ENCODE measurements at places on chromosomes 16 and 17. TPM values are rescaled to one million over a fixed set of nuclear protein-coding genes. Genes with fewer than 3 reads are reported as not detected.
A peak's percentile ranks its signal among the peaks of the same experiment; 100 is the strongest.

- DNase-seq, result no peak
Measured at GRCh38 chr17:39903158-39903884, 15.1 kb downstream of the GSDMB start.

GRCh38 chr17:3815925-3816324 is 14.9 kb upstream of the ITGAE start:
- no peak for DNase-seq

DNA sequence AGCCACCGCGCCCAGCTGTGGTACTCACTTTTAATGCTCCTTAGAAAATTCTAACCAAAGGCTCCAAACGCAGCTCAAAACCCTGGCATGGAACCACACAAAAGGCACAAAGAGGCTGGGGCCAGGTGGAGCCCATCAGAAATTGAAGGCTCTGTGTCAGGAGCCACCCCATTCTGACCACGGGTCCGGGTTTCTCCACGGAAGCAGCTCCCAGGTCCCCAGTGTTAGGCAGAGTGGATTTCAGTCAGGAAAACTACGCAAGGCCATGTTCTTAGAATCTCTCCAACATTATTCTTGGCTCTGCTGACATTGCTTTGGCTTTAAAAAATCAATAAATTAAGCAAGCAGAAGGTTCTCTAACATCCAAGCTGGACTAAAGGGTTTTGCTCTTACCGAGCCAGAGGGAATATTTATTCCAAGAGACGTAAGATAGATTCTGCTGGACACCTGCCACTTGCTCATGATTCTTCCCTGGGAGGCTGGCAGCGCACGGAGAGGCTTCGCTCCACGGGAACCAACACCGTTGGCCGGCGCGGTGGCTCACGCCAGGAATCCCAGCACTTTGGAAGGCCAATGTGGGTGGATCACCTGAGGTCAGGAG is 93.5 kb downstream of the NXN start:
- DNase-seq, result peak; percentile 89

DNA sequence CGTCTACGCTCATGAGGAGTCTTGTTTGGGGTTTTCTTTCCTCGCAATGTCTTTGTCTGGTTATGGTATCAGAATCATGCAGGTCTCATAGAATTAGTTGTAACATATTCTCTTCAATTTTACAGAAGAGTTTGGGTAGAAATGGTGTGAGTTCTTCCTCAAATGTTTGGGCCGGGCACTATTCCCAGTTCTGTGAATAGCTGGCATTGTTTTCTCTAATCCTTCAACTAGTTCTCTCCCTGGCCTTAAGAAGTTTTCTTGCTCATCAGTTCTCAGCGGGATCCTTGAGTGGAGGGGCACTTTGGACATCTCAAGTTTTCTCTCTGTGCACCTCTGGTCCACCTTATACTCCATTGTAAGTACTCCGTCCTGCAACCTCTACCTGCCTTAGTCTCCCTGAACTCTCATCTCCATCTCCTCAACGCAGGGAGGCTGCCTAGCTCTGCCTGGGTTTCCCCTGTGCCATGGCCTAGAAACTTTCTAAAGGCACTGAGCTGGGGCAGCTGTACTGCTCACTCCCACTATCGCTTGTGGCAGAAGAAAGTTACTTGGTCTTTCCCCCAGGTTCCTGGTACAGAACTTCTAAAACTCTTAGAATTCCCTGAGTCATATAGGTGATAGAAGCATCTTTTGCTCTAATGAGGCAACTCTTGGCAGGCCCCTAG is 16.9 kb downstream of the NSMCE1 start:
- peak; percentile 35 for DNase-seq

GRCh38 chr17:48551214-48551555 is 6.3 kb upstream of the HOXB2 start:
- no peak for DNase-seq

GRCh38 chr17:21677911-21678310 is 14.4 kb upstream of the KCNJ18 start:
- peak; percentile 74 for DNase-seq

GRCh38 chr17:58504826-58505351 is 9.5 kb downstream of the MTMR4 start:
- DNase-seq, result no peak

GRCh38 chr16:10067406-10067805 is 114.8 kb downstream of the GRIN2A start:
- no peak for DNase-seq

TMEM204 gene
- total RNA-seq, result 36.5 TPM

GPR139 gene
- not detected for total RNA-seq

STAT5B gene
- 96.3 TPM for total RNA-seq

PIMREG gene
- 0.56 TPM for total RNA-seq

BCL6B gene
- total RNA-seq, result 29.7 TPM

CDRT15L2 gene
- total RNA-seq, result not detected

OTOA gene
- 0.33 TPM for total RNA-seq

GFAP gene
- 1.7 TPM for total RNA-seq

All from posterior vena cava (tissue), 2 donors.